ENCODE measurements at places on chromosomes 6 and 20.
A peak's percentile ranks its signal among the peaks of the same experiment; 100 is the strongest.

DNA sequence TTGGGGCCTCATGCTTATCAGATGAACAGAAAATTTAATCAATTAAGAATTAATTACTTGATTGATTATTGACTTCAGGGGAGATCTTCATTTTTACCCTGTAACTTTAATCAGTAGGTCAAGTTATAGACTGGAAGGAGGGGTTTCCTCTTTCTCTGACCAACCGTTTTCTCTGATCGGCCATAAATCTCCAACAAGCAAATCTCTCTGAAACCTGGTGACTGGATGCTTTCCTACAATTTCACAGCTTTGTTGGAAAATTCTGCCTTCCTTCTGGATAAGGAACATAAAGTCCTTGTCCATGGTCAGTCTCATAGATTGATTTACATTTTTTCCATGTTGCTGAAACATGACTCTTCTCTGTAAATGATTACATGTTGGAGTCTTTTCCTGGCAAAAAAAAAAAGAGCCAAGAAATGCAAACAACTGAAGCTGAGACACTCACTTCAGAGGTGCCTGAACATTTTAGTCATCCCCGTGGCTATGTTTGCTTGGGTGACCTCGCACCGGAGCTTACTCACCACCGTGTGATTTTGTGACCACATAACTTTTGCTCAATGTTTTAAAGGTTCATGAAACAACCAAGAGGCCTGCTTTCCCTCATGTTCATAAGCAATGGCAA, 31.0 kb downstream of the IRF4 start:
- DNase-seq: peak; percentile 59

- no peak for DNase-seq
These were observed 18.6 kb downstream of the ZKSCAN8 start for GRCh38 chr6:28160233-28160632.

GRCh38 chr20:44715499-44716308, 535 bp downstream of the CCN5 start:
- no peak for DNase-seq

DNA sequence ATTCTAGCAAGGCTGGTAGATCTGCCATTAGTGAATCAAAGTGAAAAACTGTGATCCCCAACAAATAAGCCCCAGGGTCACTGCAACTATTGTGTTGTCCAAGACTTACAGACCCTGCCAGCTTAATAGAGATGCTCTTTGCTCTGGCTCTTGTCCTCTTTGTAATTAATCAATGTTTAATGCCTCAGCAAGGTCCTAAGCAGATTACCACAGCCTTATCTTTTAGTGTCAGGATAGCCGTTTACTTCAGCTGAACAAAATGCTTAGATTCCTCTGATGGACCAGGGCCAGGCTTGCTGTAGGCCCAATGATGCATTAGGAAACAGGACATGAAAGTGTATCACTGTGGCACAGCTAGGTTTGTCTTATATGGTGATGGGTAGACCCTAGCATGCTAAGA, 353.3 kb downstream of the HACE1 start:
- no peak for DNase-seq

DNA sequence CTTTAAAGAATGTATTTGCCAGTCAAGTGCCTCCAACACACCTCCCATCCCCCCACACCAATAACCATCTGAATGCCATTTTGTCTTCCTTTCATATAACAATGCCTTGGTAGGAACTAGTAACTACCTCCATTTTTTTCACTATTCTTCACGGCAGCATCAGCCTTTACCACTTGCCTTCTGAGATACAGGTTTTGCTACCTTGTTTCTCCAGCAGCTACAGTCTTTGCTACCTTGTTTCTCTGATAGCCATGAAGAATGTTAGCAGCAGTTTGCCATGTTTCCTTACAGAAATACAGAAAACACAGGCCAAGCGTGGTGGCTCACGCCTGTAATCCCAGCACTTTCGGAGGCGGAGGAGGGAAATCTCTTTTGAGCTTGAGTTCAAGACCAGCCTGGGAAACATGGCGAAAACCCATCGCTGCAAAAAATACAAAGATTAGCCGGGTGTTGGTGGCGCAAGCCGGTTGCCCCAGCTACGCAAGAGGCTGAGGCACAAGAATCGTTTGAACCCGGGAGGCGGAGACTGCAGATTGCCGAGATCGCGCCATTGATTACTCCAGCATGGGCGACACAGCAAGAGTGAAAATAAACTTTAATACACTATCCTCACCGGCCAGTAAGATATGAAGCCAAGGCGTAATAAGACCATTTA, 100.9 kb downstream of the HFE start:
- no peak for DNase-seq

GRCh38 chr20:17372806-17373440, 146.1 kb downstream of the PCSK2 start:
- DNase-seq: no peak

DNA sequence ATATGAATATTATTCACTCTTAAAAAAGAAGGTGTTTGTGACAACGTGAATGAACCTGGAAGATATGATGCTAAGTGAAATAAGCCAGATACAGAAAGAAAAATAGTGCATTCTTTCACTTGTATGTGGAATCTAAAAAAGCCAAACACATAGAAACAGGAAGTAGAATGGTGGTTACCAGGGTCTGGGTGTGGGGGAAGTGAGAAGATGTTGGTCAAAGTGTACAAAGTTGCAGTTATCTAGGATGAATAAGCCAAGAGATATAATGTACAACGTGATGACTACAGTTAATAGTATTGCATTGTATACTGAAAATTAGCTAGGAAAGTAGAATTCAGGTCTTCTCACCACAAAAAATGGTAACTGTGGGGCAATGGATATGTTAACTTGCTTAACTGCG, 151.1 kb upstream of the HCRTR2 start:
- DNase-seq: no peak

GRCh38 chr6:33577106-33577535, 3.0 kb downstream of the BAK1 start:
- no peak for DNase-seq

DNA sequence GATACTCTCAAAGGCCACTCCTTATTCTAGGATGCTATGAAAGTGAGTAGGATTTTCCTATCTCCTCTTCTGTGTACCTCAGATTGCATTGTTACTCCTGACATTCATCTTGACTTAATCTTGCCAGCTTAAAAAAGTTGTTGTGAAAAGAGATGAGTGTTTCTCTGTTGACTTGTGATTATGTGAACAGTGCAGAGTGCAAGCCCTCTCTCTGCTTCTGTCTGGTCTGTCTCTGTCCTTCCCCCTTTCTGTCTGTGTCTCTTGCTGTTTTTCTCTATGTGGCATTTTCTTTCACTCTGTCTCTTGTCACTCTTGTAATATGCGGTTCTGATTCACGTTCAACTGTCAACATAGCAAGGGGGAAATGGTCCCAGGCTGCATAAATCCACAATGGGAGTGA, 306.6 kb downstream of the FARS2 start:
- no peak for DNase-seq

- DNase-seq: no peak
These were observed 3.1 kb downstream of the CRYBG1 start for GRCh38 chr6:106363401-106364138.

DNA sequence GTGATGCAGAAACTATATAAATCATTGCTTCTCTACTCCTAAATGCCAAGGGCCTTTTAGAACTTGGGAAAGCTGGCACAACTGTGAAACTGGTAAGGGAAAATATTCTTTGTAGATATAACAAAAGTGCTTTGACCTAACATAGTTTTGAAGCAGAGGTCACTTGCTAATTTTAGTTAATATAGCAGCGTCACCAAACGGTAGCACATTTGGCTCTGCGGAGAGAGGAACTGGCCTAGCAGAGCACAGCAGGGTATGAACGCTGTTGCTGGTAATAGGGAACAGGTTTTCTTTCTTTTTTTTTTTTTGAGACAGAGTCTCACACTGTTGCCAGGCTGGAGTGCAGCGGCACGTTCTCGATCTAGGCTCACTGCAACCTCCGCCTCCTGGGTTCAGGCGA, 67.4 kb downstream of the ECT2L start:
- no peak for DNase-seq

GRCh38 chr6:73250016-73250415, 13.0 kb downstream of the KHDC1 start:
- DNase-seq: no peak

DNA sequence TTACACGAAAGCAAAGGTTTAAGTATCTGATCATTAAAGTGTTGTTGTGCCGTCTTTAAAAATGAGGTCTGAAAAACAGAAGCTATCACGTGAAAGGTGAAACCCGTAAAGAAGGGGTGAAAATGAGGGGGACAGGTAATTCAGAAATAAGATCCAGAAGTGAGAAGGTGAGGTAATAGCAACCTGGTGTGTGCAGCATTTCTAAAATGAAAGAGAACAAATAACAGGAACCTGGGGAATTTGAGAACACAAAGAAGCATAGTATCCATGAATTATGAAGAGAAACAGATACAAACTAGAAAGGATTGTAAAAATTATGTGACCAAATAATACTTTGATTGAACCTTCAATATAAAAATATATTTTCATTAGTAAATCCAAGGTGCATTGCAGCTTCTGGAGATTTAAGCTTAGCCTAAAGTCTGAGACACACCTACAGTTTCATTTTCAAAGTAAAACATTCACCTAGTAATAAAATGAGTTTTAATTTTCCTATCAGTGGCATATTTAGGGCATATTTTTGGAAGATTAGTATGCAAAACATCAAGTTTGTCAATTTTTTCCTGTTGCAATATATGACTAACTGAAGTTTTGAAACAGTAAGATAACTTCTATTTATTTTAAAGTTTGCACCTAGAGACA, 1.4 kb downstream of the HEY2 start:
- DNase-seq: no peak

GRCh38 chr6:136647363-136647852, 97.2 kb upstream of the MAP7 start:
- peak; percentile 24 for DNase-seq

DNA sequence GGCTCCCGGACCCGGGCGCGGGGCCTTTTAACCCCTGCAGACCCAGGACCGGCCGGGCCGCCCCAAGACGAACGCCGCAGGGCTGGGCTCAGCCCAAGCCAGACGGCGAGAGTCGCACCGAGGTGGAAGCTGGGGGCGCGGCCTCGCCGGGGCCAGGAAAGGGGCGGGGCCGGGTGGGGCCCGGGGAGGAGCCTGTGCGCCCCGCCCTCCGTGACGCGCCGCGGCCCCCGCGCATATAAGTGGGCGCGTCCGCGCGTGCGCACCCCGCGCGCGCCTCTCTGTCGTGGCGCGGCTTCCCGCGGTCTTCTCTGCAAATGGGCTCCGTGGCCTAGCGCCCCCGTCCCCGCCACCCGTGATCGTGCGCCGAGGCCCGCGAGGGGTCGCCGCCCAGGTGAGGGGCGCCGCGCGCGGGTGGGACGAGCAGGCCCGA, at the start of gene PPDPF:
TSS of gene PPDPF (plus strand) at position 262 of the 430 bp plus-strand sequence. CDS start 544 bp downstream, outside the sequence.
- DNase-seq: peak; percentile 77

DNA sequence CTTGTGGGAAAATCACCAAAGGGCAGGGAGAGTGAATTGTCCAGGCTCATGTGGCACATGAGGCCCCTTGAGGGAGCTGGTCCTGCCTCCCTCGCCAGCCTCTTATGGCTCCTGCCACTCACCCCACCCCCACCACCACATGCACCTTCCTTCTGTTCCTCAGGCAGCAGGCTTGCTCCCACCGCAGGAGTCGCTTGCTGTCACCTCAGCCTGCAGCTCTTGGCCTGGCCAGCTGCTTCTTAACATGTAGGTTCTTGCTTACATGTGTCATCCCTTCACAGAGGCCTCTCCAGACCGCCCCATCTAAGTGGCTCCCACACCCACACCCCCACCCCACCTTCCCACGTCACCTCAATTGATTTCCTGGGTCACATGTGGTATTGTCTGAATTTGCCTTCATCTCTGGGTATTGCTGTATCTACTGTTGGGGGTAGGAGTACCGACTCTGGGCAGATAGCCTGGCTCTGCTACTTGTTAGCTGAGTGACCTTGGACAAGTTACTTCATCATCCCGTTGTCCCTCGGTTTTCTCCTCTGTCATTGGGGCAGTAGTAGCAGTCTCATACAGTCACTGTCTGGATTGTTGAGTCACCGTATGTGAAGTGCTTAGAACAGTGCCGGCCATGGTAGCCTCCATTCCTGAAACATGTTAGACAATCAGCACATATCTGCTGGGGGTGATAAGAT, 41.7 kb downstream of the SLC9A8 start:
- no peak for DNase-seq

DNA sequence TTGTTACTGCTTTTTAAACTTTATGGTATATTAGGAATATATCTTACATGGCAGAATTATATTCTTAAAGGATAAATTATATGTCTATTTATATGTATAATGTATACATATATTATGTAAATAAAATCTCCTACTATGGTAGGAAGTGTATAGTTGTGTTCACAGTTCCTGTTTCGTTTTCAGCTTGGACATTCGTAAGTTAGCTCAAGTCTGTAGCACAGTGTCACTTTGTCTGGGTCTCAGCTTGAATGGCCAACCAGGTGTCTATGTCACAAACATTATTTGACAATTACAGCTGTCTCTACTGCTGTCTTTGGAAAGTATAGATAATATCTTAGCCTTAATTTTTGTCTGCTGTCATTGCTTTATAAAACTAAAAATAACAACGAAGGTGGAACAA, 303.9 kb downstream of the CDKAL1 start:
- DNase-seq: no peak

DNA sequence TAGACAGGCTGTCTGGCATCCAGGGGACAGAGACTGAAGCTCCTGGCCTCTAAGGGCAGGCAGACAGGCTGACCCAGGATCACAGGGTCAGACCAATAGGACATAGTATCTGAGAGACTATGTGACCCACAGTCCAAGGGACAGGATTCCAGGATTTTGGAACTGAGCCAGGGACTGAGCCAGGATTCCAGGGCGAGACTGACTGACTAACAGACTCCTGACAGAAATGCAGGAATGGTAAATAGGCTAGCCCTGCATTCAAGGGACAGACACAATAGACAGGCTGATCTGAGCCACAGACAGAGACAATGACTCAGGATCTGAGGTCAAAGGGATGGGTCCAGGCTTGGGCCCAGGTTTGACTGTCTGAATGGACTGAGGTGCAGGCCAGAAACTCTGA, 19.8 kb downstream of the XKR7 start:
- no peak for DNase-seq

- DNase-seq: peak; percentile 44
These were observed 8.8 kb upstream of the CEP85L start for GRCh38 chr6:118660218-118660569.

DNA sequence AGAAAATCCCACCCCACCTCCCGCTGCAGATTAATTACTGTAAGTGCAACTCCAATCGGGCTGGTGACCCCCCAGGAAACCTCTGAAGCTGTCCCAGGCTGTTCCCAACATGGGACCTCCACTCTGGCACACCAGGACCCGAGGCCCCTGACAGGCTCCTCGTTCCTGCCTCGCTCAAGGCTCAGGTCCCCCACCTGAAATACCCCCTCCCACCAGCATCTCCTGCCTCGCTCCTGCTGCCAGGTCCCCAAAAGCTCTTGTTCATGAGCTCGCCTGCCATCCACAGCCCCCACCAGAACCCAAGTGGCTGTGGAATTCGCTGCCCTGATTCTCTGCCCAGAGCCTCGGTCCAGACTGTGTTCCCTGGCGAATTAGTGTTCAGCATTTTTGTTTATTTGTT, 26.1 kb downstream of the NPEPL1 start:
- DNase-seq: no peak

GRCh38 chr6:3751730-3752530, 417 bp upstream of the PXDC1 start:
- peak; percentile 61 for DNase-seq

GRCh38 chr6:168515376-168515775, 74.4 kb downstream of the SMOC2 start:
- no peak for DNase-seq
